Ureter (tissue), 1 donor: ENCODE measurements at places on chromosomes 1 and 21.

- no peak for DNase-seq
Measured at GRCh38 chr1:87820668-87821334, 492.1 kb downstream of the LMO4 start.

DNA sequence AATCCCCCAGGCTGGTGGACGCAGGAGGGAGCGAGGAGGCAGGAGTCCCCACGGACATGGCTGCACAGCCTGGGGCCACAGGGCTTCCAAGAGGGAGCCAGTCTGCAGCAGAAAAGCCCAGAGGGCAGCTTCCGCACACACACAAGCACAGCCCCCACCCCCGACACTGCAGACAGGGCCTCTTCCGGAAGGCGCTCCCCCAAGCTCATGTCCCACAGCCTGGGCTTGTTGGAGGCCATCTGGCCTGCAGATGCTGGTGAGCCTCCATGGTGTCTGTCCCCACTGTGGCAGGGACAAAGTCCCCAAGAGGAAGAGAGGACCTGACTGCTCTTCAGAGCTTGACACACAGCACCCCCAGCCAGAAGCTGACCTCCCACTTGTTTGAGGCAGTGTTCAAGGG lies 13.4 kb upstream of the KIAA1614 start:
- DNase-seq = no peak

DNA sequence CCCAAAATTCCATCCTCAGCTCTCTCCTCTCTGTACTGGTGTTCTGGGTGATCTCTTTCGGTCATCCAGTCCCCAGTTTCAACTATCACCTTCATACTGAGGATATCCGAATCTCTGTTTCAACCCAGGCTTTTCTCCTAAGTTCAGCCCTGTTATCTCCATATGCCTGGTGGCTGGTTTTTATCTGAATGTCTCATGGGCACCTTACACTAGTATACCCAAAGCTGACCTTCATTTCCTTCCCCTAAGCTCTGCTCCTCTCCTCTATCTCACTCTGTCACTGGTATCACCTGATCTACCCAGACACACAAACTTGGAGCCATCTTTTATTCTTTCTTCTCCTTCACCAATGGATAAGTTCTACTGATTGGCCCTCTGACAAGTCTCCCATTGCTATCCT lies 53.0 kb downstream of the LRRC71 start:
- DNase-seq = no peak

- DNase-seq = no peak
Measured at GRCh38 chr1:5191470-5191869, 537.1 kb downstream of the AJAP1 start.

DNA sequence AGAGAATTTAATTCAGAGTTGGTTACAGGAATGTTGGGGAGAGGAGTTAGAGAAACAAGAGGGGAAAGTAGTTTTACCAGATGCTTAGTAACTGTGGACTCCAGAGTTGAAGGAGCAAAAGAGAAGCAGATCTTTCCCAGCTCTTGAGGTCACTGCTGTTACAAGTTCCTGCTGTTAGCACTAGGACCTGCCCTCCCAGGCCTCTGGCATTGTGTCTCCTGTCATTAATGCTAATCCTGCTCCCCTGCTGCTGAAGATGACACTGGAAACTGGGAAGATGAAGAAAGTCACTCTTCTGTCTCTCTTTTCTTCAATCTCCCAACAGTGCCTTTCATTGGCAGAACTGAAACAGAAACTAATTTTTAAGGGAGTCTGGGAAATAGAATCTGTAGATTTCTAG lies 845.6 kb downstream of the ADGRL2 start:
- no peak for DNase-seq
